Sigmoid colon (tissue), 7 donors: ENCODE measurements at places on chromosomes 13 and 19.

DNA sequence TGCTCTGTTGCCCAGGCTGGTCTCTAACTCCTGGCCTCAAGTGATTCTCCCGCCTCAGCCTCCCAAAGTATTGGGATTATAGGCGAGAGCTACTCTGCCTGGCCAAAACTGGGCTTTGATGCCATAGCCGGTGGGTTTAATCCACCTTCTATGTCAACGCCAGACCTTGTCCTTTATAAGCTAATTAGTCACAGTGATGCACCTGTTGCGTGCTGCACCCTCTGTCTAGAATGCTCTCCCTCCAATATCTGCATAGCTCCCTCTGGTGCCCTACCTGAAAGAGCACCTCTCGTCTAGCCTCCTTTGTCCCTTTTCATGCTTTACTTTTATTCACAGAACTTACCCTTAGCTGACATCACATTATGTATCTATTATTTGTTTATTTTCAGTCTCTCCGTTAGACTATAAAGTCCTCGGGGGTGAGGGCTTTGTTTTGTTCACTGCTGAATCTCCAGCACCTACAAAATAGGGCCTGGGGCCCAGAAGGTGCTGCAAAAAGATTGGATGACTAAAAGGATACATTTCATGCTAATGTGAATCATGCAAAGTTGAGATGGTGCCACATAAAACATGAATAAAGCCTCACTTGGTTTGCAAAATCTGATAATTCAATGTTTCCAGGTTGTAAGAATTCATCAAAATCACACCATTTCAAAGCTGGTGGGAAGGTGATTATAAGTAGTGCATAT lies 148.1 kb downstream of the USP12 start:
- no peak for DNase-seq

- peak; percentile 92 for DNase-seq
Measured at GRCh38 chr13:80048802-80049201, 292.1 kb downstream of the SPRY2 start.

GRCh38 chr19:45526143-45526542 lies 18.9 kb downstream of the VASP start:
- DNase-seq = peak; percentile 83

- peak; percentile 82 for DNase-seq
Measured at GRCh38 chr13:98576200-98576945, 534 bp downstream of the STK24 start.

GRCh38 chr13:45713721-45714120 lies 11.6 kb downstream of the CBY2 start:
- DNase-seq = no peak

DNA sequence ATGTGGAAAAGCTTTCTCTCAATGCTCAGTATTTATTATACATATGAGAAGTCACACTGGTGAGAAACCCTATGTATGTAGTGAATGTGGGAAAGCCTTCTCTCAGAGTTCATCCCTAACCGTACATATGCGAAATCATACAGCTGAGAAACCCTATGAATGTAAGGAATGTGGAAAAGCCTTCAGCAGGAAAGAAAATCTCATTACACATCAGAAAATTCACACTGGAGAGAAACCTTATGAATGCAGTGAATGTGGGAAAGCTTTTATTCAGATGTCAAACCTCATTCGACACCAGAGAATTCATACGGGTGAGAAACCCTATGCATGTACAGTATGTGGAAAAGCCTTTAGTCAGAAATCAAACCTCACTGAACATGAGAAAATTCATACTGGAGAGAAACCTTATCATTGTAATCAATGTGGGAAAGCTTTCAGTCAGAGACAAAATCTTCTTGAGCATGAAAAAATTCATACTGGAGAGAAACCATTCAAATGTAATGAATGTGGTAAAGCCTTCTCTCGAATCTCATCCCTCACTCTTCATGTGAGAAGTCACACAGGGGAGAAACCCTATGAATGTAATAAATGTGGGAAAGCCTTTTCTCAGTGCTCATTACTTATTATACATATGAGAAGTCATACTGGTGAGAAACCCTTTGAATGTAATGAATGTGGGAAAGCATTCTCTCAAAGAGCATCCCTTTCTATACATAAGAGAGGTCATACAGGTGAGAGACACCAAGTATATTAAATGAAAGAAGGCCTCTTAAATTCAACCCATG lies 34.4 kb downstream of the ZNF568 start:
- no peak for DNase-seq

DNA sequence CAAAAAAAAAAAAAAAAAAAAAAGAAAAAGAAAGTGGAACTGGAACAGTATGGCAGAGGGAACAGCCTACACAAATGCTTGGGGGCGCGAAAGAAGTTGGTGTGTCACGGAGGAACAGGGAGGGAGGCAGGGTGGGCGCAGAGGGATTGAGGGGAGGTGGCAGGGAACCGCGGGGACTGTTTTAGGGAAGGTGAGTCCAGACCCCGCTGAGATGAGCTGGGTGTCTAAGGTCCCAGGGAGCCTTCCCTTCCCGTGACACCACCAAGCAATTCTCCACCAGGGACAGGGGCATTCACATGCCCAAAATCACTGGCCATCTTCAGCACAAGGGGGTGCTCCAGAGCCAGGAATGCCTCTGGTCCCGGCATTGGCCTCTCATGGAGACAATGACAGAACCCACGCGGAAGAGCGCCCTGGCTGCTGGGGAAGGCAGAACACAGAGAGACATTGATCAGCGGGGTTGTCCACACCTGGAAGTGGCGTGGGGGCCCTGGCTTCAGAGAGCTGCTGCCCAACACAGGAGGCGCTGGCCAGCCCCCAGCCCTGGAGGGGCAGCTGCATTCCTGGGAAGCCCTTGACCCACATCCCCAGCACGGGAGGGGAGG lies 6.9 kb downstream of the PEAK3 start:
- peak; percentile 83 for DNase-seq

- DNase-seq = no peak
Measured at GRCh38 chr19:5253406-5254110, 87.1 kb downstream of the PTPRS start.

DNA sequence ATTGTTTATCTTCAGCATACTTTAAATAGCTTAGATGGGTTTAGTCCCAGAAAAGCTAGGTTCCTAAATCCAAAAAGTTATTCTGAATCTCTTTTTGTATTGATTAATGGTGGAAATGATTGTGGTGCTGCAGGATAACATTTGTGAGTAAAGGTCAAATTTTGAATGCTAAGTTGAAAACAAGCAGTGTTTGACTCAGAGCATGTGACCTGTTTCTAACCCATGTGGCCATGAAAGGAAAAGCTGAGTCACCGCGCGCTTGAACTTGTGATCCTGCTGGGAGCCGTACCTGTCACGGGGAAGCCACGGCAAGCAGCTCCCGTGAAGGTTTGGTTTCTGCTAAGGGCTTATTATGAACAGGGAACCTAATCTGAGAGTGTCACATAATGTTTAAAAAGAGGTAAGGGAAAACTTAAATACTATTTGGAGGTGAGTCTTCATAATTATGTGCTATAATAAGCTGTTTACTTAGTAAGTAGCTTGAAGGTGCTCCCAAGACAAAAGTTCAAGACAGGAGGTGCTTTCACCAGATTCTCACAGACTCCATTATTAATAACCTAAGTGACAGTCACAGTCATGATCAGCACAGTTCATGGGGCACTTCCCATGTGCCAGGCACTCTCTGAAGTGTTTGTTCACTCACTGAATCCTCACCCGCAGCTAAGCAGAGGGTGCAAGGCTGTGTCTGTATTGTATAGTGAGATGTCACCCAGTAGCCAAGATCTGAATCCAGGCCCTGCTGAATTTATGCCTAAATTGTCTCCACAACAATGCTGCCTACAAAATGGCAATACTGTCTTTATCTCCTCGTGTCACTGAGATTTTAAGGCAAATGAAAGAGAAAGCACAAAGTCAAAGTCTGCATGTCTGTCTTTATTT lies 286.5 kb downstream of the MYO16 start:
- peak; percentile 98 for DNase-seq

DNA sequence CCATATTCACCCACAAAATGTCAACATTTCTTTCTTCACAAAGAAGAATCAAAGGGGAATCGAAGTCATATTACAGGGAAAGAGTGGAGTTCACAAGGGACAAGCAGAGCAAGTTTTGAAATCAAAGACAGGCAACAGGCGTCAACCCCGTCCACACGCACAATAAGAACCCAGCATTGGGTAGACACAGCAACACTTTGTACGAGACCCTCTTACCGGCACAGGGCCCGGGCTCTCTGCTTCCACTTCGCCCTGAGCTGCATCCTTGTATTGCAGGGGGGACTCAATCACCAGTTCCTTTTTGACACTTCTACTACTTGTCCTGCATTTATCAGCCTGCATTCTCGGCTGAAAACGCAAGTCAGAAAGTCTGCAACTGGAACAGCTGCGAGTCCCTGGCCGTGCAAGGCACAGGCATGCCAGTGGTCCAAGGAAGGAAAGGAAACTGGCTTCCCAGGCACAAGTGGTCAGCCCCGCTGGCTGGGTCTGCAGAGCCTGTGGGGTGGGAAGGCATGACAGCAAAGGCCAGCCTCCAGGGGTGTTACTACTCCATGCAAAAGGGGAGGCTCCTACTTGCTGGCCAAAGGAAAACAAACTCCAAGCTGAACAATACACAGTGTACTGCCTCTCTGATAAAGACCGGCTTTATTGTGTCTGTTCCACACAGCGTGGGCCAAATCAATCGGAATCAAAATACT lies at the start of gene DOCK9:
TSS of gene DOCK9 (minus strand) at position 497 of the 698 bp plus-strand sequence. CDS start at position 342, 155 bp downstream.
- peak; percentile 76 for DNase-seq

DNA sequence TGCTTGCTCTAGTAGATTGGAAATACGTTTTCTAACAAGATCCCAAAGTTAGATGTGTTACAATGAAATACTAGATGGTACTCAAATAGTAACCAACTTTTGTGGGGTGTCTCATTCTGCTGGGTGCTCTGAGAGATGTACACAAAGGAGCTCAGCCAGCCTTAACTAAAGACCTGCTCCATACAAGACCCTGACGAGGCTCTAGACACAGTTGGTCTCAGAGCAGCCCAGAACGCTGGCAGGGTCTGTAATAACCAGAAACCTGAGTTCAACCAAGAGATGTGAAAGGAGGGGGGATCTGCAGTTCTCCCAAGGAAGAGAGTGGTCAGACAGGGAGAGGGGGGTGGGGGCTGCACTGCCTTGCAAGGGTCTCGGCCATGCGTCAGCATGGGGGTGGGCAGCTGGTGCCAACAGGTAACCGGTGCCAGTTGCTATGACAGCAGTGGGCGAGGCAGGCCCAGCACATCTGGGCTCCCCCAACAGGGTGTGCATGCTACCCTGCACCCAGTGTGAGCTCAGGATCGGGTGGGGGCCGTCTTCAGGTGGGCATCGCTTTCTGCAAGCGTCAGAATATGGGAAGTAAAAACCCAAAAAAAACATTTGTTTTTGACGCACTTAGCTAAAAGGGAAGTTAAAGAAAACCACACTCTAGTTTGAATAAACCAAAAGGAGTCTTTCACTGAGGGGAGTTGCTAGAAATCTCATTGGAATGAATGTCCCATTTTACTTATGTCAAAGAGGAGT lies 68.0 kb upstream of the GPR183 start:
- DNase-seq = no peak

GRCh38 chr19:1598777-1599459 lies 6.3 kb upstream of the MBD3 start:
- no peak for DNase-seq

GRCh38 chr19:2600914-2601870 lies 101.3 kb downstream of the GNG7 start:
- DNase-seq = no peak

DNA sequence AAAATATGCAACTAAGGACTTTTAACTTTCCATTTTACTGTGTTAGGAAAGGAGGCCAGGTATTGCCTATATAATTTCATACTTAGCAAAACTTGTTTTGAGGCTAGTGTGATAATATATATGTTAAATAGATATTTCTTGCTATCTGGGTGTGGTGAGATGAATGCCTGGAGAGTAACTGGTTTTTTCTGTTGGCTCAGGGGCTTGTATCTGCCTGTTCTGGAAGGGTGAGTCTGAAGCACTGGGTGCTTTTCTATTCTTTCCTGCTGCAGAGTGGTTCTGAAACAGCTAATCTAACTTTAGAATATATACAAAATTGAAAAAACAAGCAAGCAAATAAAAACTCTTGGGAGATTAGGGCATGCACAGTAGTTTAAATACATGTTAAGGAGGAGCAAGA lies 64.6 kb upstream of the MYCBP2 start:
- DNase-seq = no peak

DNA sequence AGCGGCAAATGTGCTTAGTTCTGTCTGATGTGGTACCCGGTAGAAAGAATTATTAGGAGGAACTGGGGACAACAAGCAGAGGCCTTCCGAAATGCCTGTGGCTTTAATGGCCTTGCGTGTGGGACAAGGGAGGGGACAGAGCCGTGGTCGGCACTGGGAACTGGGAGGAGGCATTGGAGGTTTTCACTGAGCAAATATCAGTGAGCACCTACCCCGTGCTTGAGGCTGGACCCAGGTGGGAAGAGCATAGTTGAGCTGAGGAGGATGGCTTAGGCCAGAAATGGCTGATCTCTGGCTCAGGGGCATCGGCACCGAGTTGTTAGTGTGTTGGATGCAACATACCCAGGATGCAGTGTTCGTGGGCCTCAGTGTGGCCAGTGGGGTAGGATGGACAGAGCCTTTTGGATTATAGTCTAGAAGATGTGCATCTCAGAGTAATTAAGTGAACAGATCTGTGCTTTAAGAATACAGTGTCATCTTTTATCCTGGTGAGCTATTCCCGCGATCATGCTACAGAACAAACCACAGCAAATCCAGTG lies 201.3 kb downstream of the TEX29 start:
- no peak for DNase-seq

DNA sequence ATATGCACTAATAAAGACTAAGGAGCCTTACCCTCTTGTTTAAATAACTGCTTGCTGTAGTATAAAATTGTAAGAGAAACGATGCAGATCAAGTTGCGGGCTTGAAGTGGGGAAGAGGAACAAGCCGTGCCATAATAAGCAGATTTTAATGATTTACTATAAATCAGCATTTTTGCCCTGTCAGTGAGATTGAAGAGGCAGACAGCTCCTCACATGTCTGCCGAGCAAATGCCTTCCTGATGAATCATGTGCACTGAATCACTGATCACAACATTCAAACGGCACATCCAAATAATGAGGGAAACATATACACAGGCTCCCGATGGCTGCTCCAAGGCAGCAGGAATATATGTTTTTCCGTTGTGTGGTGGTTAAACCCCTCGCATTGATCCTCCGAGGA lies 282.9 kb downstream of the TSHZ3 start:
- no peak for DNase-seq

GRCh38 chr13:48154671-48155070 lies 59.8 kb upstream of the MED4 start:
- no peak for DNase-seq

DNA sequence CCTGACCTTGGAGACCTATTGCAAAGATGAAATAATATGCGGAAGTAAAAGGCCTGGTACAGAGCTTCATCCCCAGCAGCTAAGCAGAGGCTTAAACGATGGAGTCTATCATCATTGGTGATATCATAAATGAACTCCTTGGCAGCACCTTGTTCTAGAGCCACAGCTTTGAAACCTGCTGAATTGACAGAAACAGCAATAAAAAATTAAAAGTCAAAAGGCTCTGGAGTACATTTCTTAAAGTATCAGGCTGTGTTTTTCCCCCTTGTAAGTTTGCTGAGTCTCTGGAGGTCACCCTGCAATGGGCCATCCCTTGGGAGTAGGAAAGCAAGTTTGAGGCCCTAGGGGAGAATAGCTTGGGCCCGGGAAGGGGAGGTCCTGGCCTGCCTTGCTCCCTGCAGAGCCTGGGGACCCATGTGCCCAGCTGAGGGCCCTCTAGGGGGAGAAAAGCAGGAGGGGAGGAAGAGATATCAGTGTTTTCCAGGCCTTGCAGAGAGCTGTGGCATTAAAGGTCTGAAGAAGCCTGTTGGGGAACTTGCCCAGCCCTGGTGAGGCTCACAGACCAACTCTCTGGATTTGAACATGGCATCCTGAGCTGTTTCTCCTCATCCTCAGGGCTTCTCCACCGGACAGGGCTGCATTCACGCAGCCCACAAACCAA lies 416.1 kb downstream of the ZNF536 start:
- no peak for DNase-seq

- DNase-seq = peak; percentile 82
Measured at GRCh38 chr13:31207661-31208552, 8.1 kb downstream of the B3GLCT start.
